Midbrain (tissue), 1 donor: ENCODE measurements at places on chromosomes 6 and 20.

DNA sequence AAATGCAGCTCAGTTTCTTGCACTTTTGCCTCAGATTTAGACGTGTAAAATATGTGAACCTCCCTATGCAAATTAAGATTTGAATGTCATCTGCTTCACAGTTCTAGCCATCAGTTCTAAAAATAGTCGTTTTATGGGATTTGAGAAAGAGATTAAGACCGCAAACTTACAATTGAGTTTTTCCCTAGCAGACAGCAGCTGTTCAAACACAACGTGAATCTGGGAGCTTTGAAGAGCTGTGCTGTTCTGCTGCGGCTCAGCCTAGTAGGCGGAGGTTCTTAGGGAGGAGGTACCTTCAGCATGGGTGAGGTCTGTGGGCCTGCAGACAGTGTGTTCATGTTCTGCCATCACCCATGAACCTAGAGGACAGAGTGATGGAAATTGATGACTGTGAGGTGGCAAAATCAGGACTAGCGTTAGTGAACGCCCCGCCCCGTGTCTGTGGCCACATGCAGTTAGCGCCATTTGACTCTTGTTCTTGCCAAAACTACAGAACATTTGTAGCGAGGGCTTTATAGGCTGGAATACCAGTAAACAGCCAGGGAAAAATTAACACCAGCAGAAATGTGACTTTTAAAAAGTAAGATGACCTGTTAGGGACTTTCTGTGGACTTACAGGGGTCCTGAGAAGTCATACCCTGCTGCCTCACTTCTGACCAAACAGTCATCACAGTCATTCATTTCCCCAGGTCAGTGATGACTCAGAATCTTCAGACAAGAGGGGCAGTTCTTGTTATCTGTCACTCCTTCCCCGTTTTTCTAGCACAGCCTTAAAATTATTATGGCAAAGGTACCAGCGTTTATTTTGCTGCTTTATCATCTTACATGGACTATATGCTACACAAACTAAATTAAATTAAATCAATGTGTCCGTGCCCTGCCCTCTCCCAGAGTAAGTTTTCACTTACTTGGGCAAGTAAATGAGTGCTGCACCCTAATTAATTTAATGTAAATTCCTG lies 84.3 kb upstream of the TMEM181 start:
- DNase-seq, result no peak

DNA sequence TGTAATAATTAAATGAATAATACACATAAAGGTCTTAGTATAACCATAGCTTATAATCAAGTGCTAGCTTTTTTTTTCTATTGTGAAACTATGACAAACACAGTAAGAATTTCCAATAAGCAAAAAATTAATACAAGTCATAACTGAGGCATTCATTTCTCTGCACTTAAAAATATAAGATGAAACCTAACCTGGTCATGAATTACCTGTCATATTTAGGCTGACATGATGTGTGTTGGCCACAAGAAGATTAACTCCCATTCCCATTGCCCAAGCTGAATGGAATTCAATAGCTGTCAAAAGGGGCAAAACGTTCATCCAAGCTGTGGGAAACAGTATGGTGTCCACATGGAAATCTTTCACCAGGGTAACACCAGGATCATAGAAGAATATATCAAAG lies 5.4 kb downstream of the VNN2 start:
- no peak for DNase-seq

- peak; percentile 7 for DNase-seq
Observed at GRCh38 chr6:692356-692851, 535 bp downstream of the EXOC2 start.

DNA sequence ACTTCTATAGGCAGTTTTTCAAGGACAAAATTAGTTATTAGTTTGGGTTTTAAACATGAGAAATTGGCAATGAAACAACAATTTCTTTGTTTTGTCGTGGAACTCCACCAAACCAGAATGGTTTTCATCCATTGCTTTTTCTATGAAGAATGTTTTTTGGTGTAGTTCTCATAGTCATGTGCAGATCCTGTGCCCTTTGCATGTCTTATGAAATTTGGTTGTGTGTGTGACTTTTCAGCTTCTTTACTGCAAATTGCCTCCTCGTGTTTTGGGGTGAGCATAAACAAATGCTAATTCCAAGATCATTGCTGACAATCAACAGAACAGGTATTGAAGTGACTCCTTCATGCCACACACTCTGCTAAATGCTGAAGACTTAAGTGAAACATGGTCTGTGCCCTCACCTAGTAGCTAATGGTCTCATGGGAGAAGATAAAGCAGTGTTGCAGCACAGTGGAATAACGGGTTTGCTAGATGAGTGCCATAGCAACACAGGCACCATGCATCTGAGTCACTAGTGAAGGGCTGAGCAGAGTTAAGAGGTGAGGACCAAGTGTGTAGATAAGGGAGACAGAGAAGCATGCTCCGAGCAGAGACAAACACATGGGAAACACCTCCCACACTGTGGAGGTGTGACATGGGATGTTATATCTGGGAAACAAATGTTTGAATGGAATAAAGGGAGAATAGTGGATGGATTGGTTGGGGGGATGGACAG lies 120.0 kb downstream of the SLC16A10 start:
- DNase-seq, result no peak

GRCh38 chr6:3523966-3524365 lies 67.1 kb upstream of the SLC22A23 start:
- DNase-seq, result no peak

DNA sequence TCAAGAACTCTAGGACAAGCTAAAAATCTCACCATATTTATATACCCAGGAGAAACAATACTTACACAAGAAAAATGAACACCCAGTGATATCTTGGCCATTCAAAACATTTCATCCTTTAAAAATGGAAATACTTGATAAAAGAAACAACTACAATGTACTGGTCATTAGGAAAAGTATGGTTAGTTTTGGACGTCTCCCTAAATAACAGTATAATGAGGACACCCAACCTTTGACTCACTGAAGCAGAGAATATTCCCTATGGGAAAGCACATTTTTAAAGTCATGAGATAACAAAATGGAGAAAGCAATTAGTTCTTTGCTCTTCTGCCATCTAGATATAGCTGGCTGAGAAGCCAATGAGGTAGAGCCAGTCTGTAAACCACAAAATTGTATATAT lies 164.4 kb downstream of the TBX18 start:
- no peak for DNase-seq

DNA sequence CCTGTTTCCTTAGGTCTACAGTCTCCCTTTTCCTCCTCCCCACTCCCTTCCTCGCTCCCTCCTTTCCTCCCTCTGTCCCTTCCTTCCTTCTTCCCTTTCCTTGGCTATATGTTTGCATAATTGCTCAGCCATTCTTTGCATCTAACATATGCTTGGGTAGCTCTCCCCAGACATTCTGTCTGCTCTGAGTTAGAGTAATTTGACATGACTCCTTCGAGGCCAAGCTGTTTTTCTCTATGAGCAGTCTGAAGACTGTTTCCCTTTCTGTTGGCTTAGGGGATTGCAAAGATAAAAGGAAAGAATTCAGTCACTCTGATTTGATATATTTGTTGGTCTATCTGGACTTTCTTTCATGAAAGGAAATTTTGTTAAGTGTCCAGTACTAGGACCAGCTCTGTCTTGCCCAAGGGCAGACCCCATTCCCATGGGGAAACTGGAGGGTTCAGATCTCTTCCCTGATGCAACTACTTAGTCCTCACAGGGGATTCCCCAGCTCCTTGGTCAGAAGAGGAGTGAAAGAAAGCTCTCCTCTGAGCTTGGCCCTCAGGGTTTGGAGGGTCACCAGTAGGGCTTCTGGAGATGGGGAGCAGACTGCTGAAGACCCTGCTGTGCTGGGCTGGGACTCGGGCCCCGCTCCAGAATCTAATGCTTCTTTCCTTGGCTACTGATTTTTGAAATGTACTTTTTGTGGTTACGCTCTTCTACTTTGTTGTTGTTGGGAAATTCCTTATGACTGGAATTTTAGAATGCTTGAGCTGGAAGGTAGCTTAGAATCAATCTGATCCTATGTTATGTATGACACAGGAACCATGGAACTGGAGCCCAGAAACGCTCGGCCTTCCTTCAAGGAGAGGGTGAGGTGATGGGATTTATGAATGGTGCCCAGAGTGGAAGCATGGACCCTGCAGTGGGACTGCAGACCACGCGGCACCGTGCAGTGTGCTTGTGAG lies 63.7 kb upstream of the SLC22A23 start:
- DNase-seq, result no peak

DNA sequence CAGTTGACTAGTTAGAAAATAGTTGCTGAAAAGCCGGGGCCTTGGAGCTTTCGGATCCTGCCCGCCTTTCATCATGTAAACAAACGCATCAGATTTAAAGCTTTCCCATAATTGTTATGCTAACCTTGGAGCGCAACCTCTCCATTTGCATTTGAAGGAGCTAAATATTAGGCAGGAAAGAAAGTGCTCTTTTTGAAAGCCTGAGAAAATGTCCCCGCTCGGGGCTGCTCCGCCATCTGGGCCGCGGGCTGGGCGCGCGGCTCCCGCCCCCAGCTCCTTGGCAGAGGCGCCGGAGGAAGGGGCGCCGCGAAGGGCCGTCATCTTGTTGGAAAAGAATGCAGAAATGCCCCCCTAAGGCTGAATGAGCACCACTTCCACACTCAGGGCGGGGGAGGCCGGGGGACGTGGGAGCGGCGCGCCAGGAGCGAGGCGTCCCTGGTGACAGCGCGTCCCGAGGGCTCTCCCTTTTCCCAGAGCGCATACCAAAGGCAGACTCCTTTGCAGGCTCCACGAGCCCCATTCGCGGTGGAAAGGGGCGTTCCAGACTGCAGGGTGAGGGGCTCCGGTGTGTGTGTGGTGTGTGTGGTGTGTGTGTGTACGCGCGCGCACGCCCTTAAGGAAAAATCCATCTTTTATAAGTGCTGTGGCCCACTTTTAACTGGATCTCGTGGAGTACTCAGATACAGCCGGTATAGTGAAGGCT lies 145.6 kb upstream of the ID4 start:
- DNase-seq, result peak; percentile 45

DNA sequence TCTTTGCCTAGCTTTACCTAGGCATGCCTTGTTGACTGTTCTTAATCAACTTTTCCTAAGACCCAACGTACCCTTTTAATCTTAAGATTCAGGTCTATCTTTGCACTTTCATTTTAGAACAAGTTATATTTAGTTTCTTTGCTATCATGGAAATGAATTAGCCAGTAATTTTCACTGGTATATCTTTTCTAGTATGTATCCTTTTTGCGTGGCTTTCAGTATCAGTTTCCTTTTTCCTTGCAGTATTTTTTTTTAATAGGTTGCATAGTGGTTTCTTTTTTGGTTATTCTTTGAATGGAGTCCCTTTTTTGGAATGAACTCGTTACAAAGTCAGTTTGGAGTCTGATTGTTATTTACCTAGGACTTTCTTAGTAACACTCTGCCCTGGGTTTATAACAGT lies 7.3 kb downstream of the ANKEF1 start:
- no peak for DNase-seq

GRCh38 chr6:154861825-154862224 lies 128.6 kb downstream of the SCAF8 start:
- no peak for DNase-seq

- no peak for DNase-seq
Observed at GRCh38 chr6:142870787-142871415, 74.1 kb downstream of the HIVEP2 start.
